ENCODE measurements at places on chromosomes 13 and 19.

- DNase-seq = no peak
Observed at GRCh38 chr13:102586615-102587014, 10.2 kb upstream of the TPP2 start.

DNA sequence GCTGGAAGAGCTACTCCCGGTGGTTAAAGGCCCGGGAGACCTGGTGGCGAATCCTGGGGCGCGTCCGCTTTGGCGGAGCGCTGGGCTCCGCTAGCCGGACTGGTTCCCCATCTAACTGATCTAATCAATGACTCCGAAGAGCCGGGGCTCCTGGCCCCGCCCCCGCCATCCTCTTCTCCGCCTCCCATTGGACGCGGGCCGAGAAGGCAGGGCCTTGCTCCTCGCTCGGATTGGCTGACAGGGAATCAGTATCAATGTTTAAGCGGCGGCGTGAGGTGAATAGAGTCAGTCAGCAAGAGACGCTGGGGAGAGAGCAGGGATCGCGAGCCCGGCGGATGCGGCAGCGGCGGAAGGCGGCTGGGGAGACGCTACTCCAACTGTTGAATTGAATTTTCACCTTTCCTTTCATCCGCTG, 1.7 kb upstream of the PCDH17 start:
- no peak for DNase-seq

- no peak for DNase-seq
Observed at GRCh38 chr13:98997738-98998641, 20.1 kb upstream of the DOCK9 start.

- no peak for DNase-seq
Observed at GRCh38 chr13:113649212-113649611, 8.8 kb downstream of the ATP4B start.

DNA sequence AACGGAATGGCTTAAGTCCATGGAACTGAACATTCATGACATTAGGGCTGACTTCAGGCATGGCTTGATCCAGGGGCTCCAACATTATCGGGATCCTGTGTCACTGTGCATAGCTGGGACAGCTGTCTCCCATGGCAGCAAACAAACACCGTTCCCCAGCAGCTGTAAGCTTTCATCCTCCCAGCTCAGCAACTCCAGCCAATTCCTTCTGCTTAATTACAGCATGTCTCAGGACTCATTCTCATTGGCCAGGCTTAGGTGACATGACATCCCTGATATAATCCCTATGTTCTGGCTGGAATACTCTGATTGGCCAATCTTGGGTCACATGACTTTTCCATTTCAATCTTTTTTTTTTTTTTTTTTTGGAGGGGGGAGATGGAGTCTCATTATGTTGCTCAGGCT, 10.9 kb upstream of the TLE5 start:
- DNase-seq = no peak

DNA sequence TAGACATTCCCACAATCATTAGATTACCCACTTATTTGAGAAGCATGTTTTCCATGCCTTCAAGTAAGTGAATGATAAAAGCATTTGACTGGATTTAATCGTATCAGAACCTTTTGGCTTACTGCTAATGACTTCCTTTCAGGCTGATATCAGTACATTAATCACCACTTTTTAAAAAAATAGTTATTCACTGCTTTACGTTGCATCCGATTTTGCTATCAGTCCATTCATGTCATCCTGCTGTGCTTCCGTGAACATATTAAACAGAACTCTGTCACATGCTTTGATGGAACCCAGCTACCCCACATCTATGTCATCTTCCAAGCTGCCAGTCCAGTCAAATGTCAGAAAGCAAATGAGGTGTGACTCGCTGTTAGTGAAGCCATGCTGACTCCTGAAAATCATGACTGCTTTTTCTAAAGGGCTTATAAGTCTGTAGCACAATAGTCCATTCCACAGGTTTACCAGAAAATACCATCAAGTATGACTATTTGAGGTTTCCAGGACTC, 440.9 kb downstream of the IRS2 start:
- DNase-seq = no peak

GRCh38 chr19:31303262-31303815, 45.9 kb downstream of the TSHZ3 start:
- DNase-seq = no peak

Data from stimulated activated CD4-positive, alpha-beta T cell treated with anti-CD3 and anti-CD28 coated beads, Interleukin-1b, Interleukin-23, amount 100 ng/mL, for 1 hour (primary cell).